A549 treated with DMSO at 1 μM for 4 hours (cell line): ENCODE measurements at places on chromosomes 12 and 14. TPM values are rescaled to one million over a fixed set of nuclear protein-coding genes. Genes with fewer than 3 reads are reported as not detected.

Gene TMEM19
- total RNA-seq: 28.3 to 37.4 TPM (median 35.1 TPM) in 5 replicates

Gene PRB2
- total RNA-seq: not detected in 5 replicates

Gene IFNG-AS1
- total RNA-seq: not detected in 5 replicates

Gene ERP27
- total RNA-seq: not detected in 5 replicates
